ENCODE measurements at places on chromosomes 7 and 10.
A peak's percentile ranks its signal among the peaks of the same experiment; 100 is the strongest.

- DNase-seq = peak; percentile 75
Observed at GRCh38 chr10:28910956-28911355, 233.6 kb downstream of the BAMBI start.

GRCh38 chr7:93938293-93938692, 16.8 kb downstream of the GNG11 start:
- no peak for DNase-seq

DNA sequence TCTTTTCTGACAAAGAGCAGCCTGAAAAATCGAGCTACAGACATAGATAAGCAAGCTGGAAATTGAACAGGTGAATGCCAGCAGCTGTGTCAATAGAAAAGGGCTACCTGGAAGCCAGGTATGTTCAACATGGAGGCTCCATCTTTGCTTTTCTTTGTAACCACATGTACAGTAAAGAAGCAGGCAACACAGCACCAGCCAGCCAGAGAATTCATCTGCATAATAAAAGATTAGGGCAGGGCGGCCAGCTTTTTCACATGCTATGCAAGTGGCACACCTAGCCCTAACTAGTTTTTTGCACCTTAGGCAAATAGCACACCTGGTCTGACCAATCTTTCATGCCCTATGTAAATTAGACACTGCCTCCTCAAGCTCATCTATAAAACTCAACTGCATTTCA, 25.7 kb downstream of the COG5 start:
- DNase-seq = no peak

DNA sequence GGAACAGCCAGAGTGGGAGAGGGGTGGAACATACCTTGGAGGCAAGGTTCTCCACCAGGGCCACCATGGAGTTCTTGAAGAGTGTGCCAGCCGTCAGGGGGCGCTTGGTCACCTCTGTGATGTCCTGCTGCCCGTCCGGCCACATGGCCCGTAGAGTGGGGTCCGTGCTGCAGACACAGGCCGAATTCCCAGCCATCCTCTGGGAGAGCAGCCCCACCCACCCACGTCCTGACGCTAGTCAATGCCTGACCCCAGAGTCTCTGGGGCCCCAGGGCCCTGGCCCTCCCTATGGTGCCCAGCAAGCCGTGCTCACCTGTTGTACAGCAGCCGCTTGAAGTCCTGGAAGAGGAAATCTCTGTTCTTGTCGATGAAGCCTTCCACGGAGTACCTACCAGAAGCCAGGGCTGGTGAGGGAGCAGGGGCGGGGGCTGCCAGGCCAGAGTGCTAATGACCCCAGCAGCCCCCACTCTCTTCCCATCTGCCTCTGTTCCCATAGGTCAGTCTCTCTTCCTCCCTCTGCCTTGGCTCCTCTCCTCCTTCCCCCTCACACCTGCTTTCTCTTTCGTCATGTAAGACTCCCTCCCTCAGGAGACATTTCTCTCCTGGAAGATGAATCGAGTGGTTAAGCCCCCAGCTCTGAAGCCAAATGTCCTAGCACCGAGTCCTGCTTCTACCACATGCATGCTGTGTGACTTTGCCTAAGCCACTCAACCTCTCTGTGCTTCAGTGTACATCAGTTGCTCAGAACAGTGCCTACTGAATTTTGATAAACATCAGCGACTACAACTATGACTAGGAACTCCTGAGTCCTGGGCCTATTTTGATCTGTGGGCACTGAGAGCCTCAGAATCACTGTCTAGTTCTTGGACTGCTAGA, 11.0 kb downstream of the MYO1G start:
- peak; percentile 50 for DNase-seq

GRCh38 chr7:141976524-141977245, 3.1 kb upstream of the TAS2R38 start:
- DNase-seq = no peak

- no peak for DNase-seq
Observed at GRCh38 chr10:49410365-49411074, 14.6 kb upstream of the DRGX start.

All from cardiac fibroblast (primary cell).